ENCODE measurements at places on chromosomes 5 and 9. TPM values are rescaled to one million over a fixed set of nuclear protein-coding genes. Genes with fewer than 3 reads are reported as not detected.

The PCDHGC4 gene
- 1.5 TPM for total RNA-seq

The MORN5 gene
- total RNA-seq = 1.6 TPM

The LIFR gene
- 90.1 TPM for total RNA-seq

The PNPLA7 gene
- total RNA-seq = 9.6 TPM

The PCAT7 gene
- total RNA-seq = 0.28 TPM

The TARS1 gene
- total RNA-seq = 99.5 TPM

The ZNF608 gene
- total RNA-seq = 35.8 TPM

The TMEM215 gene
- total RNA-seq = not detected

The SLC25A2 gene
- 0.94 TPM for total RNA-seq

The LRRC26 gene
- 0.25 TPM for total RNA-seq

The MEF2C gene
- 75.4 TPM for total RNA-seq

The PDLIM4 gene
- total RNA-seq = 47.0 TPM

Measured in kidney (tissue), 22 donors.